ENCODE measurements at places on chromosomes 16 and 17.
A peak's percentile ranks its signal among the peaks of the same experiment; 100 is the strongest.

DNA sequence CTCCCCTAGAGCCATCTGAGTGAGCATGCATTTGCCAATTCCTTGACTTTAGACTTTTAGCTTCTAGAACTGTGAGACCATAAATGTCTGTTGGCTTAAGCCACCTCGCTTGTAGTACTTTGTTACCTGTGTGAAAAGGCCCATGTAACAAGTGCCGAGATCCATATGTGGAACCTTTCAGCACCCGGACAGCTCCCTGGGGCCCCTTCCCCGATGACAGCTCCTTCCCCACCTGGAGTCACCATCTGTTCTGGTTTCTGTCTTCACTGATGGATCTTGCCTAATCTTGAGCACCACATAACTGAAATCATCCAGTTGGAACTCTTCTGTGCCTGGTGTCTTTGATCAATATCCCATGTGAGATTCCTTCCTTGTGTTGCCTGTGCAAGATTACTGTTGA lies 78.9 kb upstream of the EEF2KMT start:
- no peak for DNase-seq

- no peak for DNase-seq
Observed at GRCh38 chr16:1310832-1311200, 1.4 kb downstream of the UBE2I start.

DNA sequence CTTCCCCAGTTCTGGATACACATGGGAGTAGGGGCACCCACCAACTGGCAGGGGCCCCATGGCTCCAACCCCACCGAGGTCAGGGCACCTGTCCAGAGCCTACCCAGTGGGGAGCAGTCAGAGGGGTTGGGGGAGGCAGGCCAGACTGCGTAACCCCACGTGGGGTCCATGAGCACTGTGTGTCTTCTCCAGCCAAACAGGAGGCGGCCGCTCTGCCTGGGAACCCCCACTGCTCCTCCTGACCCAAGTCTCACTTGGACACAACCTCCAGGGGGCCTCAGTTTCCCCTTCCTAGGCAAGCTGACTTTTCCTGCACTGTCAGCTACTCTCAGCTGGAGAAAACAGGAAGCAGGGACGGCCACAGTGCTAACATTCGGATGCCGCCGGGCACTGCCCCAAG lies 7.5 kb downstream of the ZNF469 start:
- DNase-seq, result no peak

GRCh38 chr17:2064980-2065785 lies 10.3 kb downstream of the HIC1 start:
- no peak for DNase-seq

GRCh38 chr16:70685938-70686375 lies at the start of gene MTSS2:
TSS of gene MTSS2 (minus strand) at chr16:70686053. CDS start at chr16:70685791, 262 bp downstream.
- DNase-seq, result peak; percentile 77

DNA sequence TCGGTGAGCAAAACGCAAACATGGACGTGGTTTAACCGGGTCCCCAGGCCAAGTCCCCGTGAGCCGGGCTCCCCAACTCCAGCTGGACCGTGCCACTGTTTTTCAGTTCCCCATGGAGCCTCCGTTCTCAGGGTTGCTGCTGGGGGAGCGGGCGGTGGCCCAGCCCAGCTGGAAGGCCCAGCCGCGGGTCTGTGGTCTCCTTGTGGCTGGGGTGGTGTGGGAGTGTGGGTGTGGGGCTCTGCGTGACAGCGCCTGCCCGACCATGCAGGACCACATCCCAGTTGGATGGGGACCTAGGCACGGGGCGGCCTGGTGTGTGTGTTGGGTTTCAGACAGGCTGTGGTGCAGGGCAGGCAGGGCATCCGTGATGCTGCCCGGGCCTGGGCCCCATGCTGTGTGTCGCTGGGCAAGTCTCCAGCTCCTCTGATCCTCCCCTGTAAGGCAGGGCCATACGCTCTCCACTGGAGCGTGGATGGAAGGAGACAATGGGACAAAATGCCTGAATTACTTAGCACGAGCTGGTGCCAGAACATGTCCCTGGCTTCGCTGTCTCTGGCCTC lies 40.3 kb downstream of the COX4I1 start:
- no peak for DNase-seq

GRCh38 chr17:12053552-12053951 lies 32.9 kb downstream of the MAP2K4 start:
- DNase-seq, result no peak

- no peak for DNase-seq
Observed at GRCh38 chr17:43779145-43780125, 658 bp upstream of the DUSP3 start.

DNA sequence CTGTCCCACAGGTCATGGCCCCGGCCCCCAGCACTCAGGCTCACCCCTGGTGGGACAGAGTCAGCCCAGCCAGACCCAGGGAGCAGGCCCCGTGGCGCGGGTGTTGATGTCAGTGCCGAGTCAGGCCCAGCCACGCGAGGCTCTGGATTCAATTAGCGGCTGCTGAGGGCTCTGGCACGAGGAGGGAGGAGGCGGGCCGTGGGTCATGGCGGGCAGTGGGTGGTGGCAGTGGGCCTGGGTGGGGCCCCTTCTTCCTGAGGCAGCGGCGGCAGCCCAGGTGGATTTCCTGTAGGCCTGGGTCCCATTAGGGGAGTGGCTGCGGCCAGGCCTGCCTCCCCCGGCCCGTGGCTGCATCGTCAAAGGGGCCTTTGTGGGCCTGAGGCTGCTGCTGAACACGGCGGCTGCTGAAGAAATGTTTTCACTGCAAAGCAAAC lies 12.9 kb downstream of the VASN start:
- DNase-seq, result no peak

- DNase-seq, result peak; percentile 19
Observed at GRCh38 chr16:75787440-75787839, 61.1 kb upstream of the CPHXL start.

DNA sequence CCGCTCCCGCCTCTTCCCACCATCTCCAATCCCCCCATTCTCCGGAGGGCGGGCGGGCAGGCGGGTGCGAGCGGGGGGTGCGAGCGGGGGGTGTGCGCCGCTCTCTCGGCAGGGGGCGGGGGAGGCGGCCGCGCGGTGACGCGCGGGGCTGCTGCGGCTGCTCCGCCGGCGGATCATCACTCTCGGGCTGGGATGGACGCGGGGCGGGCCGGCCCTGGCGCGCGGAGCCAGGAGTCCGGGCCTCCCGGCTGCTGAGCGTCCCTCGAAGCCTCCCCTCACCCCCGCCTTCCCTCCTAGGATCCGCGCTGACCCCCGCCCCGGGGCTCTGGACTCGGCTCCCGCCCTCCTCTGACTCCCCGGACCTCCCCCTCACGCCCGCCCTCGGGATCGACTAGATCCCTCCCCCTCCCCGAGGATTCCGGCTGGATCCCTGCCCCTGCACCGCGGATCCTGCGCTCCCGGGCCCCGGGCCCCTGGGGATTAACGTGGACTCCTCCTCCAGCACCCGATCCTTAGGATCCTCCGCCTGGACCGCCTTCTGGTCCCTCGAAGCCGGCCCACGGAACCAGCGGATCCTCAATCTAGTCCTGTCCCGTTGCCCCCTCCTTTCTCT lies 946 bp upstream of the TMEM256 start:
- peak; percentile 10 for DNase-seq

- DNase-seq, result no peak
Observed at GRCh38 chr16:80599466-80599865, 58.7 kb downstream of the DYNLRB2 start.

DNA sequence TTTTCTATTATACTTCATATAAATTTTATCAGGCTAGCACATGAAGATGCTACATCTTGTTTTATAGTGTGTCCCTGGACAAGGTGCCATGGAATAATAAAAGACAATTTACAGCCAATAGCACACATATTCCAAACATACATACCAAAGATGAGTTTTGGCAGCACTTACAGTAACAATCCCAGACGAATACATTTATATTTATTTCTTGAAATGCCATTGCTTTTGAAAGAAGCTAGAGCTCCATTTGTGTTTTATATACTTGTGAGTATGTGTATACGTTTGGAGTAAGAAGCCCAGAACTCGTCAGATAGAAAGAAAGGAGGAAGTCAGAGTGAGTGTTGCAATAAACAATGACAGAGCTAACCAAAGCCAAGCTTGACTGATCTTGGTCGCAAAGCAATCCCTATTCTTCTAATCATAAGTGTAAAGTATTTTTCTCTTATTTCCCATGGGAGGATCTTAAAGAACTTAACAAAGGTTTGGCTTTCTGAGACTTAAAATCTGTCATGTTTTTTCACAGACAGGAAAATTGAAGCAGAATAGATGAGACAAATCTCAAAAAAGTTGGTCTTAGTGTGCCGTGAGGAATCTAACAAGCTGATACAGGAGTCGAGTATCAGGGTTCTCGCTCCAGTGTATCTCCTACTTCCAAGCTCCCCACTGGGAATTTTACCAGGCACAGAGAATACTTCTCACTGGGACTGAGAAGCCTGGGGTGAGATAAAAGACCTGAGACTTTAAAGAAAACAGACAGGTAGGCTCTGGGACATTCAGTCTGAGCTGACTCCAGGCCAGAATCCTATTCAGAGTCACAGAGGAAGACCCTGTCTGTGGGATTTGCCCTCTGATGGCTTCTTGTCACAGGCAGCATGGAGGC lies 175.4 kb downstream of the AATF start:
- DNase-seq, result no peak

- DNase-seq, result no peak
Observed at GRCh38 chr17:63751806-63752205, 10.2 kb upstream of the STRADA start.

- peak; percentile 35 for DNase-seq
Observed at GRCh38 chr17:1147664-1148063, 32.1 kb downstream of the ABR start.

GRCh38 chr16:88309908-88310265 lies 72.9 kb upstream of the ZNF469 start:
- DNase-seq, result no peak

GRCh38 chr17:62032480-62032879 lies 32.6 kb downstream of the MED13 start:
- no peak for DNase-seq

DNA sequence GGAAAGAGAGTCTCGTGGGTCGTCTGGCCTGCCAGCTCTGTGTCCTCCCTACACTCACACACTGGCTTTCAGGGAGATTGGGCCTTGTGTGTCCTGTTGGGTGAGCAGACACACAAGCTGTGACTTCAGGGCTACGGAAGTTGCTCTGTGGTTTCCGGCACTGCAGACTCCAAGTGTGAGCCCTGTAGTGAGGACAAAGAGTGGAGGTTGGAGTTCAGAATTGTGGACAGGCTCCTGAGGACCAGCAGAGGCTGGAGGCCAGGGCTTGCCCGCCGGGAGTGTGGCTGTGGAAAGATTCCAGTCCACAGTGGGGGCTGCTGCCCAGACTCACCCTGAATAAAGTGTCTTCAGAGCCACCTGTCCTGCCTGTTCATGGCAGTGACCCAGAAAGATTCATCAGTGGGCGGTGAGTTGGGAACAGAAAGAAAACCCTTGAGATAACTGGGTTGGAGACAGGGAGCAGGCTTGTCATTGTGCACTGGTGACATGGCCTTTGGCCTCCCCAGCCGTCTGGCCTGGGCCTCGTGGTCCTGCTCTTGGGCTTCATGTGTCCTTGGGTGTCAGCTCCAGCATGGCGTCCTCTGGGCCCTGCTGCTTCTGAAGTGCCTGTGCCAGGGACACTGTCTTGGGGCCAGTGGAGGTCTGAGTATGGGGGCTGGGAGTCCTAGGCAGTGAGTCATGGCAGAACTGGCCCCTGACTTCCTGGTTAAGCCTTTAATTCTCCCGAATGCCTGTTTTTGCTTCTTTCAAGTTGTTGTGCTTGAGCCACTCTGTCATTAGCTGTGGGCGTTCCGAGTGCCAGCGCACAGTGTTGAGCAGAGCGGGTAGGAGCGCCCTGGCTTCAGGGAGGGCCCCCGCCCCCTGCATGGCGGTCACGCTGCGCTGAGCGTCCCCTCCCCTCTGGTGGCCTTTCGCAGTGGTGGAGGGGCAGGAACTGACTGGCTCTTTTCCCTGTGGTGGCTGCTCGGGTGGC lies 19.9 kb upstream of the ZNF750 start:
- no peak for DNase-seq

- DNase-seq, result peak; percentile 13
Observed at GRCh38 chr16:70695331-70696070, 9.6 kb upstream of the MTSS2 start.

GRCh38 chr17:14903854-14904253 lies 361.3 kb downstream of the PMP22 start:
- DNase-seq, result no peak

DNA sequence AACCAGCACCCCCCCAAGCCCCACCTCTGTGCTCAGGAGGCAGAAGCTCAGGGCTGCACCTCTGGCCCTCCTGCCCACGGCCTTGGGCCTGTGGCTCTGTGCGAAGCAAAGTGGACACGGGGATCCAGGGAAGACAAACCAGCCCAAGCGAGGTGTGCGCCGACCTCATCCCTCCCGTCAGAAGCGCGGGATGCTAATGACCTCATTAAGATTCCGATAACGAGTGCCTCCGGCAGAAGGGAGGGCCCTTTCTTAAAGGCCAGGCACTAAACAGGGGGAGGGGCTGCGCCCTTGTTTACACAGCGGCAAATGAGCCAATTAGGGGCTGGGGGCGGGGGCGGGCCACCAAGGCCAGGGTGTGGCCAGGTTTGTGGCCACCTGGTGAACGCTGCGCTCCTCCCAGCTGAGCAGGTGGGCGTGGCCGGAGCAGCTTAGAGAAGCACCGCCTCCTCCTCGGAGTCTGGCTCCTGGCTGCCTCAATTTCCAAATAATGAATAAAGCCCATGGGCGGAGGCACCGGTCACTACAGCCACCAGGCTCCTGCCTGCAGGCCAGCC lies 3.2 kb downstream of the CBX4 start:
- DNase-seq, result peak; percentile 53

GRCh38 chr16:65702707-65703402 lies 581.0 kb upstream of the CDH11 start:
- no peak for DNase-seq

DNA sequence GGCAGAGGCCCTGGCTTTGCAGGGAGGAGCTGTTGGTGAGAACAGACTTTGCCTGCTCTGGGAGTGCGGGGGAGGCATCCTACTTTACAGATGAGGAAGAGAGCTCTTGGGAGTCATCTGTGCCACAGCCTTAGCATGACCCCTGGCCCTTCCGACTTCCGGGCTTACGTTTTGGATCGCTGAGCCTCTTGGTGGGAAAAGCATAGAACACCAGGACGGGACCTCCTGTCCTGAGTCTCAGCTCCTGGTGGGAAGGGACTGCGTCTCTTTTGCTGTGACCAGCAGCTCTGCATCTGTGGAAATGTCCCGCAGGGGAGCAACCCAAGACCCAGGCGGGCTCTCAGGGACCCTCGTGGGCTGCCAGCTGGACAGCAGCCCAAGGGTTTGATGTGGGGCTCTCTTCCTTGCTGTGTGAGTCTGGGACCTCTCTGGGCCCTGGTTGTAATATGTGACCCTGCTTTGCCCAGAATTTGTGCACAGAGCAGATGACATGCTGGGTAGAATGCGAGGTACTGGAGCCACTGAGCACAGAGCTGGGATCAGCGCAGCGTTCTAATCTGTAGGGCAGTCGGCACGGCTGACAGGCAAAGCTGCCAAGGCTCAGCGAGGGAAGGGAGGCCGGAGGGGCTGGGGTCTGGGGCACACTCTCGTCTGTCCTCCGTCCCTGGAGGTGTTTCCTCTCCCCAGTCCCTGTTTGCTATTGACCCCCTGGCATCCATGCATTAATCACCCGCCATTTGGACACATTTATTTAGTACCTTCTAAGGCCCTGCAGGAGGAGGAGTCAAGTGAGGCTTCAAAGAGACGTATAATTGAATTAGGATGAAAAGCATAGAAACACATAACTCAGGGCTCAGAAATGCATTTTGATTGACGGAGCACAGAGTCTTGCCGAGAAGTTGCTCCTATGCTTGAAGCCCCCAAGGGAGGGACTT lies 64.0 kb downstream of the NT5M start:
- no peak for DNase-seq

Data from NCI-H2171 treated with DMSO at 0.1 percent for 48 hours (cell line).